ENCODE measurements at places on chromosomes 6 and 20. TPM values are rescaled to one million over a fixed set of nuclear protein-coding genes. Genes with fewer than 3 reads are reported as not detected.

The KCNB1 gene
- total RNA-seq = not detected

The ZNF391 gene
- 1.6 TPM for total RNA-seq

The CABLES2 gene
- 3.9 TPM for total RNA-seq

The CST8 gene
- total RNA-seq = not detected

All from vein endothelial cell (primary cell).